Left lobe of liver (tissue), 2 donors: ENCODE measurements at places on chromosomes 6 and 20.

DNA sequence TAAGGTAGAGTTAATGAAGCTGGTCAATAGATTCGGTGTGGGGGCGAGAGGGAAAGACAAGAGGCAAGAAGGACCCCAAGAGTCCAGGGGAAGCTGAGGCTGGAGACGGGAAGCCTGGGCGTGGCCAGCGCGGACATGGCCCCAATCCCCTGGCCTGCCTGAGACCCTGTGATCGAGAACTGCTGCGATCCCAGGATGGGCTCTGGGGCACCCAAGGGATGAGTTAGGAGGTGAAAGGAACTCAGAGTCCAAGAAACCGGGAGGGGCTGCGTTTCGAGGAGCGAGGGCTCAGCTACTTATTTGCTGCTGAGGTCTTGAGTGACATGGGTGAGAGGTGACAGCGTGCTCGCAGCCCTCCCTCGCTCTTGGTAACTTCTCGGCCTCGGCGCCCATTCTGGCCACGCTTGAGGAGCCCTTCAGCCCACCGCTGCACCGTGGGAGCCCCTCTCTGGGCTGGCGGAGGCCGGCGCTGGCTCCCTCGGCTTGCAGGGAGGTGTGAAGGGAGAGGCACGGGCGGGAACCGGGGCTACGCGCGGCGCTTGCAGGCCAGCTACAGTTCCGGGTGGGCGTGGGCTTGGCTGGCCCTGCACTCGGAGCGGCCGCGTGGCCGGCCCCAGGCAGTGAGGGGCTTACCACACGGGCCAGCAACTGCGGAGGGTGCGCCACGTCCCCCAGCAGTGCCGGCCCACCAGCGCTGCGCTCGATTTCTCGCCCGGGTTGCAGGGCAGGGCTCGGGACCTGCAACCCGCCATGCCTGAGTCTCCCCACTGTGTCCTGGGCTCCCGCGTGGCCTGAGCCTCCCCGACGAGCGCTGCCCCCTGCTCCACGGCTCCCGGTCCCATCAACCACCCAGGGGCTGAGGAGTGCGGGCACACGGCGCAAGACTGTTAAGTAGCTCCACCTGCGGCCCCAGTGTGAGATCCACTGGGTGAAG is 58.2 kb downstream of the IRF4 start:
- DNase-seq = peak; percentile 32

DNA sequence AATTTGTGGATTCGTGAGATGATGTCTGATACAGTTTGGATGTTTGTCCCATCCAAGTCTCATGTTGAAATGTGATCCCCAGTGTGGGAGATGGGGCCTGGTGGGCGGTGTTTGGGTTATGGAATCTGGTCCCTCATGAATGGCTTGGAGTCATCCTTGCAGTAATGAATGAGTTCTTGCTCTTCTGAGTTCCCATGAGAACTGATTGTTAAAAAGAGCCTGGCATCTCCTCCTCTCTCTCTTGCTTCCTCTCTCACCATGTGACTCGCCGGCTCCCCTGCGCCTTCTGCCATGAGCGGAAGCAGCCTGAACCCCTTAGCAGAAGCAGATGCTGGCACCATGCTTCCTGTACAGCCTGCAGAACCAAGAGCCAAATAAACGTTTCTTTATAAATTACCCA is 30.5 kb upstream of the RPP40 start:
- no peak for DNase-seq

GRCh38 chr6:114650891-114651290 is 308.1 kb upstream of the HS3ST5 start:
- no peak for DNase-seq

DNA sequence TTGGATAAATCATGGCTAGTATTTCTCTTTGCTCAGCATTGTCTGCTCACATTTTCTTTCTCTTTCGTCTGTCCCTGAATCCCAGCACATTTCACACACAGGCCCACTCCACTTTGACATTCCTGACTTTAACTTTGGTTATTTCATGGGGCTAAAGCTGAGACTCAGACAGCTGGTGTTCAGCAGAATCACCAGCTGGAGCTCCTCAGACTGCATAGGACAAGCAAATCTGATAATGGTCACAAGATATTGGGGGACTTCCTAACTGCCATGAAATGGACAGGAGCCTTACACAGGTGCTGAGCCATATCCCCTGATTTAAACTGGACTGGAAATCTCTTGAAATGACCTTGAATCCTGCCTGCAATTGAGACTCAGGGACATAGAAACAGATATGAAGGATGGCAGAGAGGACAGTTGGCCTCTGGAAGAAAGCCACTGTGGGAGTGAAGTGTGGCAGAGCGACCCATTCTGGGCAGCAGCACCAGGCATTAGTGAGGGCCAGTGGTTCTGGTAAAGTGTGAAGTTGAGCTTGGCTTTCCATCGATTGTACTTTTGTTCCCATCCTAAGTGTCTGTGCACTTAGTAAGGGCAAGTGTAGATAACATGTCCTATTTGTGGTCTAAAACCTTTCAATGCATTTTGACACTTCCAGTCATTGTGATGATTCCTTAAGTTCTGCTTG is 10.0 kb upstream of the IFNGR1 start:
- DNase-seq = no peak

GRCh38 chr20:23446505-23446904 is 6.2 kb downstream of the CST11 start:
- DNase-seq = no peak

DNA sequence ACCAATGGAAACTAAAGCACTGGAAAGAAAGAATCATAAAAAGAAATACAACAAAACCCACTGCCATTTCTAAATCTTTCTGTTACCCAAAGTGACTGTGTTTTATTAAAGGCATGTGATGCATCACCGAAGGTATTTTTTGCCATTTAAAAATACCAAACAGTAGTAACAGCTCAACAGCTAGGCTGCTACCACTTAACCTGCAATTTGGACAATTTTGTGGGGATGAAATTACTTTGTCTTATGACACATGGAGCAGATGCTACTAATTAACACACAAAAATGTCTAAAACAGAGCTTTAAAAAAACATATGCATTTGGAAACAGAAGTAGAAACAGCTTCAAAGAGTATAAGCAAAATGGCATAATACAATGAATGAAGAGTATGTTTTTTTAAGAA is 97.4 kb downstream of the ATXN1 start:
- no peak for DNase-seq

- DNase-seq = no peak
Observed at GRCh38 chr20:61382194-61382593, 130.1 kb downstream of the CDH4 start.

- no peak for DNase-seq
Observed at GRCh38 chr6:111423960-111424846, 58.8 kb downstream of the REV3L start.

DNA sequence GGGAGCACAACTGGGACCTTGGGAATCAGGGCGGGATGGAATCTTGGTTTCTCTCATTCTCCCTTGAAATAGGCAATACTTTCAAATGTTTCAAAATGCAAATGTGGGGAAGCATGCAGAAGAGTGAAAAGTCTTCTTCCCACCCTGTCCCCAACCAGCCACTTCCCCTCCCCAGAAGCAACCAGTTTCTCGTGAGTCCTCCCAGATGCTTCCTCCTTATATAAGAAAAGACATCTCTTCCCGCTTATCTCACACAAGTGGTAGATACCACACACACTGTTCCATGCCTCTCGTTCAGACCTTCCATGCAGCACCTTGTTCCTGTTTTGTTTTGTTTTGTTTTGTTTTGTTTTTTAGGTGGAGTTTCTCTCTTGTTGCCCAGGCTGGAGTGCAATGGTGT is 25.1 kb downstream of the HCK start:
- DNase-seq = no peak

- DNase-seq = no peak
Observed at GRCh38 chr6:27096834-27097511, 150.5 kb upstream of the PRSS16 start.

- DNase-seq = no peak
Observed at GRCh38 chr6:119533603-119534279, 184.2 kb upstream of the MAN1A1 start.

GRCh38 chr6:26335631-26336323 is 29.2 kb upstream of the BTN3A2 start:
- no peak for DNase-seq

DNA sequence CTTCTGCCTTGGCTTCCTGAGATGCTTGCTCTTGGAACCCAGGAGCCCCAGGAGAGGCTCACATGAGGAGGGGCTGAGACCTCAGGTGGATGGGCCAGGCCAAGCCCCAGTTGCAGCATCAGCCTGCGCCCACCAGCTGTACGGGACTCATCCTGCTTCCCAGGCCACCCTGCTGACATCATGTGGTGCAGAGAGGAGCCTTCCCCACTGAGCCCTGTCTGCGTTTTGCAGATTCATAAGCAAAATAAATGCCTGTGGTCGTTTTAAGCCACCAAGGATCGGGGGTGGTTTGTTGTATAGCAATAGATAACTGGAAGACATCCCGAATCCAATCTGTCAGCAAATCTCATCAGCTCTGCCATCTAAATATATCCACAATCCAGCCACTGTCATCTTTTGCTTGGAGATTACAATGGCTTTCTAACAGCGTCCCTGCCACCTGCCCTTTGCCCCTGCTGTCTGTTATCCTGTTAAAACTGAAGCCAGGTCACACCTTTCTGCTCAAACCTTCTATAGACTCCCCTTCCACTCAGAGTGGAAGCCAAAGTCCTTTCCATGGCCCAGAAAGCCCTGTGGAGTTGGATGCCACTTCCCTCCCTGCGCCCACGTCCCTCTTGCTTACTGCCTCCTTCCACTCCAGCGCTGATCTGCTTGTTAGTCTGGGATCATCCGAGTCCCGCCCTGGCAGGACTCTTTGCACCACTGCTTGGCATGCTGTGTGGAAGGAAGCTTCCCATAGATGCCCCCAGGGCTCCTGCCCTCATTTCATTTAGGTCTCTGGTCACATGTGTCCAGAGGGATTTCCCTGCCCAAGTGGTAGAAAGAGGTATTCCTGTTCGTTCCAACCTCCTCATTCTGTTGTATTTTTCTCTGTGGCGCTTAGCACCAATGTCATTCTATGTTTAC is 24.0 kb upstream of the MLN start:
- DNase-seq = no peak

- DNase-seq = no peak
Observed at GRCh38 chr6:123956492-123957139, 153.0 kb downstream of the NKAIN2 start.

DNA sequence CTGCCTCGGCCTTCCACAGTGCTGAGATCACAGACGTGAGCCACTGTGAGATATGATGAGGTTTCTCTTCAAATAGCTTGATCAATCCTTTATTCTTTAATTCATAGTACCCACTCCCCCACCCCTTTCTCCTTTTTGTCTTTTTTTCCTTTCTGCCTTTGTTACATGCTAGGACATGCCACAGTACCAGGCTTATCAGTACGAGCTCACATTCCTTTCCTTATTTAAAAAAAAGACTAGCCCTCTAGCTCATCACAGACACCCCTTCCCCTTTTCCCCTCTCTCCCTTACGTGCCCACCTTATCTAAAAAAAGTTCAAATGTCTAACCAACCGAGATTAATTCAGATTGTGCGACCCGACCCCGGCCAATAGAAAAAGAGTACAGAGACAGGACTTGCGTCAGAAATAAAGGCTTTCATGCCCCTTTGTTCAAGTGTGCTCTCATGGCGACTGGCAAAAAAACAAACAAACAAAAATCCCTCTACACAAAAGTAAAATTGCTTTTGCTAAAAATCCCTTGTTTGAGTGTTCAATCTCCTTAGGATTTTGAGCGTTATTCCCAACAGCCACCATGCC is 49.2 kb downstream of the MRAP2 start:
- DNase-seq = no peak

DNA sequence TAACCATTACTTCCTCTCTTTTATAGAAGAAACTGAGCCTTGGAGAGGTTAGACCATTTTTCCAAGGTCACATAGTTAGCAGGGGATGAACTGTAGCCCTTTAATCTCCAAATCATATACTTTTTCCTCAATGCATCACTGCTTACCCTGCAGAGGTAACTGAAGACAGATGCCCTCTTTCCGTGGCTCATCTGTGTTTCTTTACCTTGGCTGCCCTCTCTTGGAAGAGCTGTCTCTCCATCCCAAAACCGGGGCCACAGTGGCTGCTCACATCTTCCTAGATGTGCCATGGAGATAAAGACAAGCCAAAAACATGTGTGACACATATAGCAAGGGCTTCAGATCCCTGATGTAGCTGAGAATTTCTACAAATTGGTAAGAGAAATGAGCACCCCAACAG is 581 bp upstream of the ALDH8A1 start:
- no peak for DNase-seq

DNA sequence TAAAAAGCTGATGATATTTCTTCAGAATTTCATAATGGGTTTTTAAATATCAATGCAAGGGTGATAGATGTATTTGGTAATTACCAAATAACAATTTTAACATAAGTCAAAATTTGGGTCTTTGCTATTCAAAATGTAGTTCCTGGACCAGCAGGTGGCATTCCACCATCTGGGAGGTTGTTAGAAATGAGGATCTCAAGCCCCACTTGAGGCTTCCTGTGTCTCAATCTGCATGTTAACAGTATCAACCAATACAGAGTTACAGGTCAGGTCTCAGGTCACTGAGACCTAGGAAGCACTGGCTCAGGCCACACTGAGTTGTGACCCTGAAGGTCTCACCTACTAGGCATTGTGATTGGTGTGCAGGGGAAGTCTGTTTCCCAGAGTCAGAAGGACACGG is 57.2 kb upstream of the MTRF1L start:
- no peak for DNase-seq

- no peak for DNase-seq
Observed at GRCh38 chr20:63895202-63895951, 451 bp downstream of the DNAJC5 start.

- DNase-seq = no peak
Observed at GRCh38 chr6:106060167-106060566, 26.0 kb upstream of the PRDM1 start.
